Right hindlimb (tissue), 1 donor: ENCODE measurements at places on chromosomes 5 and 9.

GRCh38 chr5:106412606-106413005 lies 1258.1 kb downstream of the EFNA5 start:
- no peak for DNase-seq

- DNase-seq, result no peak
These were observed 161.2 kb downstream of the MPDZ start for GRCh38 chr9:13118313-13118712.

GRCh38 chr5:96094904-96095303 lies 133.3 kb upstream of the ELL2 start:
- no peak for DNase-seq

- no peak for DNase-seq
These were observed 15.4 kb downstream of the NIPAL4 start for GRCh38 chr5:157475432-157475831.

DNA sequence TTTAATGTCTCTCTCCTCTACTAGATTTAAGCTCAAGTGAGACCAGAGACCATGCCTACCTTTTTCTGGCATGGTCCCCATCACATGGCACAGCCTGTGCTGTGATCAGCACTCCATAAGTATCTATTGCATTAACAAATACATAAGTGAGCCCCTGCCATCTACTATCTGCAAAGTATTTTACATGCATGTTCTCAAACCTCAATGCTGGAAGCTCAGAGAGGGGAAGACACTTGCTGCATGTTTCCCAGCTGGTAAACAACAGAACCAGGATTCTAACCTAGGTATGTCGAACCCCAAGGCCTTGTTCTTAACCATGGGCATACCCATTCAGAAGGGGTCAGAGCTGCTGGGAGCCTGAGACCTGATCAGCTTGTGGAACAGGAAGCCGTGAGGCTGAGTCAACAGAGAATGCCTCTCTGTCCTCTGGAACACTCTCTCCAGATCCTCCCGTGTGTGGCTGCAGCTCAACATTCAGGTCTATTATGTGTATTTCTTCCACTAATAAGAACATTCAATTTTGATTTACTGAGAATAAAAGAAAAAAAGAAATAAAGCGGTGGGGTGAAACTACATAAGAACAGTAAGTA lies 232.5 kb upstream of the MSX2 start:
- no peak for DNase-seq

DNA sequence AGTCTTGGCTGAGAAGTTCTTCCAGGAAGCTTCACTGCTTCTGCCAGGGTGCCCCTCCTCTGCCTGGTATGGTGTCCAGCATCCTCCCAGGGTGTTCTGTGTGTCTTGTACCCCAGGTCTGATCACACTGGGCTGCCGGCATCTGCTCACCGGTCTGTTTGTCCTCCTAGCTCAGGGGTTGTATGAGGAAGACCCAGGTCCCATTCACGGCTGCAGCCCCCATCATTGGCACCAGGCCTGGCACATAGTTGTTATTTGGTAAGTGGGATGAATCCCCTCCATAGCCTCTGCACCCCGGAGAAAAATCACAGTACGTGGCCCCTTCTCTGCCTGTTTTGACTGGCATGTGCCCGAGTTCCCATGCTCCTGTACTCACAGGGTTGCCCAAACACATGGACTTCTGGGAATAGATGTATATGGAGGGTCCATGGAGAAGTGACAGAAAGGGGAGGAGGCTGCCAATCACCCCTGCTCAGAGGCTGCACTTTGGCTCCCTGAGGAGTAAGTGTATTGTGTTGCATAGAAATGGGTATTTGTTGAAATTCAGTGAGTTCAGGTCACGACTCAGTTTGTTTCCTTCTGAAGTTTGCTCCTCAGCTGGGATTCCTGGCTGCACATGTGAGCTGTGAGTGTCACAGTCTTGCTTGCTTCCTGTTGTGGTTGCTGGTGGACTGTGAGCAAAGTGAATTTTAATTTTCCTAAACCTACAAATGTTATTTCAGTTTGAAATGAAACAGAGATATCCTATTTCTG lies 96.2 kb downstream of the HSPA4 start:
- no peak for DNase-seq

DNA sequence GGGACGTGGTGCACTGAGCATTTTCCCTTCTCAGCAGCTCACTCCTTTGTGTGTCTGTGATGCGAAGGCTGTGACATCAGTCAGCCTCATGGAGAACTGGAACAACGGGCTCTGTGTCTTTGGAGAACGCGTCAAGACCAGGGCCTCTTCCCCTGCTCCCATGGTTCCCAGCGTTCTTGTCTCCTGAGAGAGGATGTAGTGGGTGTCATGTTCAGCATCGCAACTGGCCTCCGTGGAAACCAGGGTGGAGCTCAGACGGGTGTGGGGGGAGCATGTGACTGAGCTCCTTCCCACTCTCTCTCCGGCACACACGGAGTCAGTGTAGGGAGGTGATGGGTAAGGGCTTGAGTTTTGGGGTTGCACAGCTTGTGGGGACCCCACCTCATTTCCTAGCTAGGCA lies 59.7 kb downstream of the TENT4A start:
- no peak for DNase-seq

DNA sequence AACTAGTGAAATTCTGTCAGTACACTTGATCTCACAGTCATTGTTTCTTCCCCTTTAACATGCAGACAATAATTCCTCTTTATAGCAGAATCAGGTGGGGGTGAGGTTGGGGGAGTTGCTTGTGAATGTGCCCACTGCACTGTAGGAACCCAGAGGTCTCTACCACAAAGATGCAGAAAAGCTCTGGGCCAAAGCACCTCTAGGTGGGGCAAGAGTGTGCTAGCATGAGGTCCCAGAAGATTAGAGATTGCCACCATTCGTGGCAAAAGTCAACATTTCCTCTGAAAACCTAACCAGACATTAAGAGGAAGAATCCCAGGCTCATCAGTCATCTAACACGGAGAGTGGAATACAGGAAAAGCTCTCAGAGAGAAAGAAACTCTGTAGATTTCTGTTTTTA lies 74.5 kb downstream of the PTCD2 start:
- DNase-seq, result no peak

DNA sequence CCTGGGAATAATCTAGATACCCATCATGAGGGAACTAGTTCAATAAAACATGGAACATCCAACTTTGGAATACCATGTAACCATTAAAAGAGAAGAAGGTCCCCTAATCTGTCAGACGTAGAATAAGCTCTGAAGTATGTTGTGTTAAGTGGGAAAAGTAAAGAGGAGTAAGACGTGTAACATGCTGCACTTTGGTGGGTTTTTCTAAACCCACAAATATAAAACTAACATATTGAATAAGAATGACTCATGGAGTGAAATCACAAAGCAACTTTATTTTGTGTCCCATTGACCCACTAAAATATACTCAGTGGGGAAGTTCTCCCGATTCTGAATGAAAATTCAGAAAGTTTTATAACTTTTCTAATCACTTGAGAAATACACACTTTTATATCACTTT lies 67.9 kb upstream of the PIK3R1 start:
- no peak for DNase-seq

DNA sequence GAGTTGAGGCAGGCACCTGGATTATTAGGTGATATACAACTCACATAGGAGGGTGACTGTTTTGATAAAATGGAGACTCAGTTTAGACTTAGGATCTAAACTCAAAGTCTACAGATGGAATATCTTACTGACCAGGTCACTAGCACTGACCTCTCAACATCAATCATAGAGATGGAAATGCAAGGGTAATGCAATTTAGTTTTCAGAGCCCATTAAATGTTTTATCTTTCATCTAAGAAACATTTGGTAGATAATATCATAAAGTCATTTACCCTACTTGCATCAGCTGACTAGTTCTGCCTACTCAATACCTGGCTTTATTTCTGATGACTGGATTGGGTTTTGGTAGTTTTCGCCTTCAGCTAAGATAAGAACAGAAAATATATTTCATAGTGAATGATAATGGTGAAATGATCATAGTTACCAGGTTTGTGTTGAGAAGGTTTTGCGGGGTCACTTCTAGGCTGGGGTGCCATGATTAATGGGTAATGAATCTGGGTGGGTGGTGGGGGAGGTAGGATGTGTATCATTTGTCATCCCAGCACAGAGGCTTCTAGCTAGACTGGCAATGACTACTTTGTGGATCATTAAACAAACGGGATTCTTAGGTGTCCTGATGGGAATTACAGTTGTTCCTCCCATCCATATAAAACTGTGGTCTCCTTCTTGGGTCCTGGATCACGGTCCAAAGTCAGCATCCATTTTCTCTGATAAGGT lies 173.4 kb downstream of the PPP2R2B start:
- DNase-seq, result no peak
